ENCODE measurements at places on chromosomes 16 and 17.

GRCh38 chr17:17565471-17566339, 25.8 kb downstream of the PEMT start:
- DNase-seq: no peak

GRCh38 chr16:85330694-85331188, 218.5 kb upstream of the CIBAR2 start:
- DNase-seq: no peak

GRCh38 chr17:63405741-63406261, 40.3 kb downstream of the CYB561 start:
- DNase-seq: peak; percentile 7

- no peak for DNase-seq
Measured at GRCh38 chr17:13727441-13728171, 125.9 kb upstream of the HS3ST3A1 start.

- DNase-seq: peak; percentile 60
Measured at GRCh38 chr16:4316864-4317531, 1.1 kb downstream of the GLIS2 start.

DNA sequence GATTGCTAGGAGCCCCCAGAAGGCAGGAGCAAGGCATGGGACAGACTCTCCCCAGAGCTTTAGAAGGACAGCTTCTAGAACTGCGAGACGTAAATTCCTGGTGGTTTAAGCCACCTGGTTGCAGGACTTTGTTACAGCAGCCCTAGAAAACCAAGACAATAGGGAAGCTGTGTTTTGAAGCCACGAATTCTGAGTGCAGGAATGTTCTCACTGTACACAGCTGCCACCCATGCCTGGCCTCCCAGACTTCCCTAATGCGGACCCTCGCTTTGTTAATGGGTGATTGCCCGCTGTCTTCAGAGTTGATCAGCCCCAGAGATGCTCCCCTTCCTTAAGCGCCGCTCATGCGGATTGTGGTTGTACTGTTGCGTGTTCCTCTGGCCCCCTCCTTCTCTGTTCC, 177.1 kb downstream of the MSI2 start:
- DNase-seq: no peak

DNA sequence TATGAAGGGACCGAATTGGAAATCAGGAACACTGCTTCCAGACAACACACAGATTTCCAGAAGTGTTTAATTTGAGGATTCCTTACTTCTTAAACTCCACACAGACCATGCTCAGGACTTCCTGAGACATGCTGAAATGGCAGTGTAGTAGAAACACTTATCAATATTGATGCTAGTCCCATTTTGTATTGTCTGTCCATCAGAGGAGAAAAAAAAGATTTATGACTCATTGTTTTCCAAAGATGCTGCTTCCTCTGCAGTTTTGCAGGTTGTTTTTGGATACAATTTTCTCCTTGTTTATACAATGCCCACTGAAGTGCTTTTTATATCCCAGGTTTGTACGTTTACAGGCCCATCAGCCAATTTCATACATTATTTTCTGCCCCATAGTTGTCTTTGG, 68.3 kb upstream of the TANC2 start:
- no peak for DNase-seq
